ENCODE measurements at places on chromosomes 3 and 15. TPM values are rescaled to one million over a fixed set of nuclear protein-coding genes. Genes with fewer than 3 reads are reported as not detected.

DNA sequence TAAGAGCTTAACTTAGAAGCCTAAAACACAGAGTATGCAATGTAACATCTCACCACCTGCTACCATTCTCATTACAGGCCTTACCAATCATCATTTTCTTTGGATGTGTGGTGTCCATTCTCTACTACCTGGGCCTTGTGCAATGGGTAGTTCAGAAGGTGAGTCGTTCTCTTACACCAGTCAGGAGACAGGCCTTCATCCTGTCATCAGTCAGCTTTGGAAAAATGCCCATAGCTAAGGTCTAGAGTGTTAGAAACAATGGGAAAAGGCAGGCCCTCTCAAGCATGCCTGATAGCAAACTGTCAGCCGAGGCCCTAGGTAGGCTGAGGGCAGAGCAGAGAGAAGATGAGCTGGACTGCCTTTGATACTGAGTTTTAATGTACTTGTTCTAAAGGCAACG is 13.5 kb downstream of the SLC28A2 start:
- no peak for DNase-seq

Gene DZIP1L
- 7.1 TPM for polyA plus RNA-seq

Gene LNP1
- 6.1 TPM for polyA plus RNA-seq

Gene SUSD5
- polyA plus RNA-seq, result 1.2 TPM

- peak; percentile 26 for DNase-seq
These were observed 35.2 kb downstream of the GRK7 start for GRCh38 chr3:141798448-141798845.

GRCh38 chr15:86743283-86743903 is 663.7 kb downstream of the AGBL1 start:
- DNase-seq, result no peak

Gene EPHA6
- polyA plus RNA-seq, result 0.13 TPM
